ENCODE measurements at places on chromosomes 6 and 20. TPM values are rescaled to one million over a fixed set of nuclear protein-coding genes. Genes with fewer than 3 reads are reported as not detected.

- no peak for DNase-seq
These were observed 43.5 kb upstream of the TIAM2 start for GRCh38 chr6:154951345-154952200.

DNA sequence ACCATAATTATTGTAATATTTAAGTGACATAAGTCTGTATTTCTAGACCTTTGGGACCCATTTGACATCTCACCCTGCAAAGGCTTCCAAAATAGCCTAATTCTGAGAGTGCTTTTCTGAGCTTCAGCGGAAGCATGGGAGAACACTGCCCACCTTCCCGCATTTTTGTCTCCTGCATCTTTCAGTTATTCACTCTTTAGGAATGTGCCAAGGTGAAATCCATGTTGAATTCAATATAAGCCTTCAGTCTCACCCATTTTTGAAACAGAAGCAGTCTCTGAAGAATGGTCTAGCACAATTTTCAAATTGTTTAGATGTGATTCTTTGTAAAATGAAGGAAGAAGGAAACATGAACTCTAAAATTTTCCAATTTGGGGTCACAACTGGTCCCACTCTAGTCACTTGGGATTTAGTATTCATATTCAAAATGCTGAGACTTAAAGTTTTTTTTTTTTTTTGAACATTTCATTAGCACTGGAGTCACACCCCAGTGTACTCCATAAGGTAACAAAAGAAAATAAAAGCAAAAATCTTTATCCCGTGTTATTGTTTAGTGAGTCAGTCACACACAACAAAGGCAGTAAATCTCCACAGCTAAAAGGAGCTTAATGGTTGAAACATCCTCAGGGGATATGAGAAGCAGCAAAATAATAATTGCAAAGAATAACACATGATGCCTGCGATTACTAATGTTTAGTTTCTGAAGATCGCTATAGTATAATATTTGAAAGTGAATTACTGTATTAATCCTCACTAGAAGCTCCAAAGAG lies 479.9 kb upstream of the BTBD3 start:
- no peak for DNase-seq

DNA sequence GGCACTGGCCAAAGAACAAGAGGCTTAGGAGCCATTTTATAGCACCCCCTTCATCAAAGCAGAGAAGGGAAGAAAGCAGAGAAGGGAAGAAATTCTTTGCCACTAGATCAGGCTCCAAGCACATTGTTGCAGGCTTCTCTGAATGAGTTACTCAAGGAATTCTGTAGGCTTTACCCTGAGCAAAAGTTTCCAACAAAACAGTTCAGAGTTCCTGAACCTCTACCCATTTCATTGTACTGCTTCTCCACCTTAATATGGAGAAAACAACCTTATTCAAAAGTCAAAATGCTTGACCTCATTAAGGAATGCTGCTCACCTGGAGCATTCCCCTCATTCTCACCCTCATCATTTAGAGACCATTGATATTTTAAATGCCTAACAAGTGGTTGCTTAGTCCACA lies 115.5 kb upstream of the LOC128125822 start:
- no peak for DNase-seq

CDH4 gene
- total RNA-seq = 2.1 TPM

Measured in Daoy (cell line).